OCI-M1 (cell line): ENCODE measurements at places on chromosomes 12 and 14.

- DNase-seq = no peak
Measured at GRCh38 chr12:63913929-63914328, 69.4 kb downstream of the SRGAP1 start.

GRCh38 chr12:23703051-23703450 lies 246.4 kb downstream of the SOX5 start:
- no peak for DNase-seq

- DNase-seq = no peak
Measured at GRCh38 chr12:2698566-2698965, 96.2 kb upstream of the FKBP4 start.

DNA sequence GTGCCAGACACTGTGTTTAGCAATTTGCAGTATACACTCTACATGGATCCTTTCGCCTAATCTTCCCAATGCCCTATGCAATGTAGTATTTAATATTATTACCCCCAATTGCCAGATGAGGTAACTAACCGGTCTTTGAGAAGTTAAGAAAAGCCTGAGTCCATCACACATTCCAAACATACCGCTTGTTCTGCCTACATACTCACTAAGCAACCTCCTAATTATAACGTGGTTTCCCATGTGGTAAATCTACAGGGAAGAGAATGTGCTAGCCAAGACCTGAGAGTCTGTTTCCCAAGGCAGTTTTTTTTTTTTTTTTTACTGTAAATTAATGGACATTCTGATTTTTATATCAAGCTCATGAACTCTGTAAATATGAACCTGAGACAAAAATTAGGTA lies 37.2 kb downstream of the ATP2B1 start:
- DNase-seq = no peak

DNA sequence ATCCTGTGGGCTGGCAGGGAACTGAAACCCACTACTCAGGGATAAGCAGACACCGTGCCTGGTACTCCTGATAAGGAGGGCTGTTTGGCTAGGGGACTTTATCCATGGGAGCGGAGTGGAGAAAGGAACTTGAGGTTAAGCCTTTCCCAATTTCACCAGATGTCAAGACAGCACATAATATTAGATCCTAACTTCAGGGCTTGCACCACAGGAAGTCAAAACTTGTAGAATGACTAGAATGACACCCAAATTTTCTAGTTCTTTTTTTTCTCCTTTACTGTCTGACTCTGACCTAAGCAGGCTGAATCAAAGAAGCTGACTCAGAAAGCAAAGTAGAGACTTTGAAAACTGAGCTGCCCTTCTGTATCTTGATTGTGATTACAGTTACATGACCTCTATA lies 7.1 kb upstream of the CGRRF1 start:
- peak; percentile 60 for DNase-seq

DNA sequence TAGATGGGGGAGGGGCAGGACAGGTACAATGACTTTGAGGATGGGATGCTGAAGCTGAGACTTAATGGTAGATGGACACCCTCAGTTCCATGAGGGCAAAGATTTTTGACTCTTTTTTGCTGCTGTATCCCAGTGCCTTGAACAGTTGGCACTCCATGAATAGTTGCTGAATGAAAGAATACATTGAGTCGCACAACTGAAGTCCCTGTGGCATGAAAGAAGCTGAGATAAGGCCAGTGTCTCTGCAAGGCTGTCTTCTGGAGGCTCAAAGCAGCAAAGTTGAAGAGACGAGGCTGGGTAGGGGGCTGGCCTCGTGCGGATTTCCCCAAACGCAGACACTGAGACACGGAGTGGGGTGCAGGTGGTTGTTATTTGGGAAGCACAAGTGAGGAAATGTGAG lies 179.3 kb downstream of the ADCK1 start:
- DNase-seq = no peak

DNA sequence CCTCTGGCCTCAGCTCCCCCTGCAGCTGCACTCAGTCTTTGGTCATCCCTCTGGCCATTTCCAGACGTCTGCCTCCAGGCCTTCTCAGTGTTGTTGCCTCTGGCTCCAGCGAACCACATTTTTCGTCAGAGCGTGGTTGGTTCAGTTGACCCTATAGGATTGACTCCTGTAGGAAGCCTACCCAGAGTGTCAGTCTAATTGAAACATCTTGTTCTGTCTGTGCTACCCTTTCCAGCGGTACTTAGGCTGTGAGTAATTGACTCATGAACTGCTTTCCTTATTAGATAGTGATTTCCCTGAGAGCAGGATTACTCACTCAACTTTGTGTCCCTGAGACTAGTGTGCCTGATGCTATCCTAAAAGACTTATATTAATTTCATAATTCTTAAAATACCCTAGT lies 373.2 kb downstream of the ATP23 start:
- DNase-seq = no peak

- no peak for DNase-seq
Measured at GRCh38 chr14:100765991-100766390, 39.3 kb downstream of the DLK1 start.
